Brain microvascular endothelial cell (primary cell): ENCODE measurements at places on chromosomes 5 and 9.

DNA sequence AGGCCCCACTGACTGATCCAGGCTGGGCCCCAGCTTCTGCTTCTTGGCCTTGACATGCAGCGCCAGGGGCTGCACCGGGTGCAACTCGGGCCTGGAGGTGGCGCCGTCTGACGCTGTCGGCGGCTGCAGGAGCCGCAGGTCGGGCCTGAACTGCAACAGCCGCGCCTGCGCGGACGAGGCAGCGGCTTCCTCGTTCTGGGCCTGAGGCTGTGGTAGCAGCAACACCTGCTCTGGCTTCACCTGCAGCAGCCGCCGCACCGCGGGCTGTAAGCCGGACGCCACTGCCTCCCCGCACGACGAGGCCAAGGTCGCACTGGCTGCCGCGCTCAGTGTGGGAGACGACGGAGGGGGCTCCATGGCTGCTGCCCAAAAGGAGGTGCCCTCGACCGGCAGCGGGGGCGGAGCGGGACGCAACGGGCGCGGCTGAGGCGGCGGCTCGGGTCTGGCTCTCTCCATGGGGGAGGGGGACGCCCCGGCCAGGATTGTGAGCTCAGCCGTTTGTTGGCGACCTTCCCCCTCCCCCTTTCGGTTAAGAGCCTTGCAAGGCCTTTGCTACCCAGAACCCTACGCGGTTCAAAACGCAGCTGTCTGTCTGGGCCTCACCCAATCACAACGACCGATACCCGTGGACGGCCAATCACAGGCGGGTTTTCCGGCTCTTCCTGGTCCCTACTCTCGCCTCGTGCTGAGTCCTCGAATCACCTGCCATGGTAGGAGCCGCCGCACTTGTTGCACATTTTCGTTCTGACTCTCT lies 438 bp downstream of the SOX30 start:
- DNase-seq: peak; percentile 8

- no peak for DNase-seq
Observed at GRCh38 chr5:61202213-61202612, 39.9 kb upstream of the SMIM15 start.

DNA sequence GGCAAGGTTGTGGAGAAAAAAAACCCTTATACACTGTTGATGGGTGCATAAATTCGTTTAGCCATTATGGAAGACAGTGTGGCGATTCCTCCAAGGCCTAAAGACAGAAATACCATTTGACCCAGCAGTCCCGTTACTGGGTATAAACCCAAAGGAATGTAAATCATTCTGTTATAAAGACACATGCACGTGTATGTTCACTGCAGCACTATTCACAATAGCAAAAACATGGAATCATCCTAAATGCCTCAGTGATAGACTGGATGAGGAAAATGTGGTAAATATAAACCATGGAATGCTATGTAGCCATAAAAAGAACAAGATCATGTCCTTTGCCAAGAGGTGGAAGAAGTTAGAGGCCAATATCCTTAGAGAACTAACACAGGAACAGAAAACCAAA lies 119.9 kb upstream of the PRR16 start:
- no peak for DNase-seq

DNA sequence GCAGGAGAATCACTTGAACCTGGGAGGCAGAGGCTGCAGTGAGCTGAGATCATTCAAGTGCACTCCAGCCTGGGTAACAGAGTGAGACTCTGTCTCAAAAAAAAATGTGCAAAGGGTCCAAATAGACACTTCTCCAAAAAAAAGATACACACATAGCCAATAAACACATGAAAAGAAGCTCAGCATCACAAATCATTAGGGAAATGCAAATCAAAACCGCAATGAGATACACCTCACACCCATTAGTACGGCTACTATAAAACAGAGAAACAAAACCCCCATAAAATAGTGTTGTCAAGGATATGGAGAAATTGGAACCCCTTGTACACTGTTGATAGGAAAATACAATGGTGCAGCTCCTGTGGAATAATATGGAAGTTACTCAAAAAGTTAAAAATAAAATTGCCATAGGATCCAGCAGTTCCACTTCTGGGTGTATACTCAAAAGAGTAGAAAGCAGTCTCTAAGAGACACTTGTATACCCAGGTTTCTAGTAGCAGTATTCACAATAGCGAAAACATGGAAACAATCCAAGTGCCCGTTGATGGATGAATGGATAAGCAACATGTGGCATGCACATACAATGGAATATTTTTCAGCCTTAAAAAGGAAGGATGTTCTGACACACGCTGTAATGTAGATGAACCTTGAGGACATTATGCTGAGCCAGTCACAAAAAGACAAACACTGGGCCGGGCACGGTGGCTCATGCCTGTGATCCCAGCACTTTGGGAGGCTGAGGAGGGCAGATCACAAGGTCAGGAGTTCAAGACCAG lies 57.2 kb upstream of the PPARGC1B start:
- no peak for DNase-seq

- DNase-seq: no peak
Observed at GRCh38 chr9:37965116-37965515, 61.2 kb upstream of the SLC25A51 start.

- no peak for DNase-seq
Observed at GRCh38 chr9:119092125-119092524, 277.1 kb downstream of the BRINP1 start.

DNA sequence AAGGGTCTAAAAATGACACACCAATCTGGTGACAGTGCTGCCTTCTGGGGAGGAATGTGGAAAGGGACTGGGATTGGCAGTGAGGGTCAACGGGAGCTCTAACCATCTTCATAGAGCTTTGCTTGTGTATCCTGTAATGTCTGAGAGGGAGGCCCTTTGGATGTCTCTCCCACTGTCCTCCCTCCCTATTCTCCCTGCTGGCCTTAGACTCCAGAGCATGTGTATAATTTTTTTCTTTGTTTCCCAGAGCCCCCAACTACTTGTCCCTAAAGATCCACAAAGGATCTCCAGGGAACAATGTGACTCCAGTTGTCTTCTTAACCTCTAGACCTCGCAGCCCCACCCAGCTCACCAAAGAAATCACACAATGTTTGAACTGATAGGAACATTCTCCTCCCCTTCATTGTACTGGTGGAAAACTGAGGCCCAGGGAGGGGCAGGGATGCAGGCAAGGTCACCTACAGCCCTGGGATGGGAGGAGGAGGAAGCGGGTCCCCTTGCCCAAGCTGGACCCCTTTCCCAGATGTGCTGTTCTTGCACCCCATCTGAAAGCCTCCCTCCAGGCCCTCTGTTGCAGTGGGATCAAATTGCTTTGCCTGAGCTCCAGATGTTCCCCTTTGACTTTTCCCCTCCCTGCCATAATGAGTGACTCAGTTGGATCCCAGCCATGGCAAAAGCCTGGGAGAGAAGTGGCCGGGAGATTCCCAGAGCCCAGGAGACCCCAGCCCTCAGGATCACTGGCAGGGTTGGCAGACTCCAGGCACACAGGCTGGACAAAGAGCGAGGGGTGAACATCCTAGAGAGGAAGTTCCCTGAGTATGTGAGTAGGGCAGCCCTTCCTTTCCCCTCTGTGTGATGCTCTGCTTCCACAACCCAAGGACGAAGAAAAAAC lies 21.8 kb downstream of the SPARC start:
- no peak for DNase-seq

GRCh38 chr9:113350107-113350661 lies 843 bp downstream of the BSPRY start:
- DNase-seq: no peak

DNA sequence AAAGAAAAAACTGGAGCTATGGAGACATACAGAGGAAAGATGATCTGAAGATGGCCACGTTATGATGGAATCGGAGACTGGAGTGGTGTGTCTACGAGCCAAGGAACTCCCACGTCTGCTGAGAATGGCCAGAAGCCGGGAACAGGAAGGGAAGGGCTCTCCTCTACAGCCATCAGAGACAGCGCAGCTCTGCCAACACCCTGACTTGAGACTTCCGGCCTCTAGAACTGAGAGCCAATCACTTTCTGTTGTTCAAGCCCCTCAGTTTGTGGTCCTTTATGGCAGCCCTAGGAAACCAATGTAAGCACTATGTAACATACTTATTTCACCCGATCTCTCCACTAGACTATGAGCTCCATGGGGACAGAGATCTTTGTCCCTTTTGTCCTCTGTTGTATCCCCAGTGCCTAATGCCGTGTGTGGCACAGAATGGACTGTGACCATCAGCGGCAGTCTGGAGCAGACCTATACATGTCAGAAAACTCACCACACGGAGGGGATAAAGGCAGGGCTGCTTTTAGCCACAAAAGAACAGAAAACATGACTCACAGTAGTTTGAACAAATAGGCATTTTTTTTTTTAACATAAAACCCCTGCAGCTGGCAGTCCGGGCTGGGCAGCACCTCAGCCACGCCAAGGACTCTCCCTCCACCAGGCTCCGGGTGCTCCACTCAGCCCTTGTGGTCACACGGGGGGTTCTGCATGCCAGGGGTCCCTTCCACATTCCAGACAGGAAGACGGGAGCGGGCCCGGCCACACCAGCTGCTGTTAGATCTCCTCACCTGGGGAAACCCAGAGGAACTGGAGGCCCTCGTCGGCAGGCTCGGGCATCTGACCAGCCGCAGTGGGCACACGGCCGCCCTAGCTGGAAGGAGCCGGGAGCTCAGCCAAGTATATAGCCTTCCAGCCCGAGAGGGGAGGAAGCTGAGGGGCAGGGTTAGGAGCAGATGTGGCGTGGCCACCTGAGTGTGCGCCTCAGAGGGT lies 16.1 kb upstream of the MXD3 start:
- DNase-seq: peak; percentile 51

DNA sequence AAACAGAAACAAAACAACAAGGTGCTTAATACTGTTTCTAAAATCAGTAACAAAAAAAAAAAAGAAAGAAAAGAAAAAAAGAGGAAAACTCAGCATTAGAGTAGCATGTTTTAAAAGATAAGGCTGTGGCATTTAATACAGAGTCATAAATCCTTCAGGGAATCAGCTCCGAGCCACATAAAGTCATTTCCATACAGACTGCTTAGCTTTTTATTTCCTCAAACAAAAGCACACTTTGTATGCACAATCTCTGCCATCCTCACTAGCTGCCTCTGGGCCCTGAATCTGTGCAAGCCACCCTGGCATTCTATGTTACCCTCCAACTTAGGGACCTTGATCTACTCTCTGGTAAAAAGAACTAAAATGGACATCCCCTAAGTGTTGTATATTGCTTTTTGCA lies 87.6 kb downstream of the SEMA6A start:
- DNase-seq: no peak

GRCh38 chr5:135450952-135451351 lies 1.2 kb downstream of the TIFAB start:
- DNase-seq: no peak

GRCh38 chr5:179854356-179854755 lies 4.3 kb downstream of the MRNIP start:
- DNase-seq: no peak

DNA sequence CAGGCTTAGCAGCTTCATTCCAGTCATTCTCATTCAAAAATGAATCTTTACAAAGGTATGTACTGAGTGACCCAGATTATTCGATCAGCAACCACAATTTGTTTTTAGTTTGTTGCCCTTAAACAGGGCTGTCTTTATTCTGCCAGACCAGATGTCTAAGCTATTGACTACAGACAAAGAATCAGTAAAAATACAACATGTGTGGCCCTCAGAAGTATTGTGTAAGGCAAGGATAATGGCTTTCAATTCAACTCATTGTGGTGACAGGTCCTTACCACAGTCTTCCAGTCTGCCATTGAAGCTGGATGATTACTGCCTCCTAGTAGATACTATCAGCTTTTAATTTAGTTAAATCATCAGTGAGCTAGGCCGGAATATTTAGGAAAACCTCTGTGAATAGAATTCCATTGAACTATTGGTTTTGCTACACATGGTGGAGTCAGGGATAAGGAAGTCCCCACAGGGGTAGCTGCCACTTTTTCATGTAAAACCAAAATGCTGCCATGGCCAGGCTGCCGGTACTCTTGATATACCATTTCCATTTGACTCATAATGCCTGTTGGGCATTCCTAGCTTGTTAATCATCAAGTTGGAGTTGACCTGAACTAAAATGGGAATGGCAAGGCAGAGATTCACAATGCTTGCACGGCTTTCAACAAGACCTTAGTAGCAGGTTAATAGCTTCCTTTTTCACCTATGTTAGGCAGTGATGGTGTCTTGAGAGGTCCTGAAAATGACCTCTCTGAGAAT lies 175.6 kb downstream of the MEF2C start:
- DNase-seq: peak; percentile 30

GRCh38 chr5:95956021-95956899 lies 5.4 kb downstream of the ELL2 start:
- DNase-seq: no peak

GRCh38 chr5:56898213-56898612 lies 11.2 kb upstream of the SETD9 start:
- DNase-seq: no peak

GRCh38 chr9:86281593-86282076 lies 703 bp downstream of the ISCA1 start:
- DNase-seq: no peak

GRCh38 chr5:124494540-124495116 lies 251.8 kb downstream of the ZNF608 start:
- no peak for DNase-seq

DNA sequence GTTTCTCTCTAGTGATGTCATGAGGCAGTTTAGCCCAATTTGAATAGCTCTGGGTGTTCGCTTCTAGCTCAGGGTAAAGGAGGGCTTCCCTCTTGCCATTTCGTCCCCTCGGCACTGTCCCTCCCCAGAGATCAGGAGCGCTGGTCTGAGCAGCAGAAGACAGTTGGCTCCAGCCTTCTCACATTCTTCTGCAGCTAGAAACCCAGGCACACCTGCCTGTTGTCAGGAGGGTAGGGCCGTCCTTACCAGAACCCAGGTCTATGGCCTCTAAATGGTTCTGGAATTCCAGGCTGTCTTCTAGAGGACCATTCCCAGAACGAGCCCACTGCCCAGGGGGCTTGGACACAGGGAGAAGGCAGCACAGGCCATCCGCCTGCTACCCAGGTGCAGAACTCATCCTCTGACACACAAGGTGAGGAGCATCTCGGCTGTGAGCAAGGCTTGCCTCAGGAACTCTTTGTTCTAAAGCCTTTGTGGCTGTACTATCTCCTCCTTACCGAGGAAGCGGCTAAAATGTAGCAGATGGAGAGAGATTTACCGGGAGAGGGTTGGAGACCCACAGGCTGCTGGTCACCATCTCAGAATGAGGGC lies 255.6 kb upstream of the IRX2 start:
- no peak for DNase-seq

DNA sequence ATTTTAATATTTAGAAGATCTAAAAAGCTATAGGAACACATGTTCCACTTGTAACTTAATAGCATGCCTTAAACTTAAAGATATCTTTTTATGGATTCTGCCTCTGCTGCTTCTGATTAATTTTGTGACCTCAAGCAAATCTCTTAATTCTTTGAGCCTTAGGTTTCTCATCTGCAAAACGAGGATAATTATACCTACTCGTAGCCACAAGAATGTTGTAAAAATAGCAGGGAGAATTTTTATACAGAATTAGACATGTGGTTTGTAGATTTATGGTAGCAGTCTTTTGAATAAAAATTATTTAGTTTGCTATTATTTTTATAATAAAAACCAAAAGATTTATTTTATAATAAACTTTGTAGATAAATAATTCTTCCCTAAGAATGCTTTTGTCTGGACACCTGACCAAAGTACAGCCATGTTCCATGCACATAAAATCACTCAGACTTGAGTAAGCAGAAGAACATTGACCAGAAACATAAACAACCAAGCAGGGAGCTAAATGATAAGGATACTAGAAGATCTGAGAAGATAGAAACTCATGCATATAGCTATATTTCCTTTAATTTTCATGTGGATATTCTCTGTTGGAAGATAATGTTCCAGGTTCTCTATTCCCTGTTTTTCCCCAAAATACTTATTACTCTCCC lies 18.5 kb downstream of the C9orf85 start:
- DNase-seq: no peak

GRCh38 chr5:64210866-64211265 lies 45.2 kb downstream of the RNF180 start:
- peak; percentile 87 for DNase-seq
